ENCODE measurements at places on chromosomes 2 and 18.

DNA sequence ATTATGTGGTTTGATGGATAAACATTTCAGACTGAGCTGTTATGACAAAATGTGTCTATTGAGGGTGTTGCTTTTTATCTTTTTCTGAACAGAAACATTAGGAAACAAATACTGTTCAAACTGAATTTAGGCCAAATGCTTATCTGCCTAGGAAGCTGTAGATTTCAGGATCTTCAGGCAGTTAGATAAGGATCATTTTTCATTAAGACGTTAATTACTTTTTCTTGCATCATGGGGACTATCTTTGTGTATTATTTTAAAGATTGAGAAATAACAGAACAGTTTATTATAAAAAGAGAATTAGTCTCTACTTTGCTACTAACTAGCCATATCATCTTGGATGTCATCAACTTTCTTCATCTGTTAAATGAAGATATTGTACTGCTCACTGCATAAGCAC is 107.5 kb downstream of the TTC27 start:
- no peak for DNase-seq

- no peak for DNase-seq
These were observed 73.0 kb downstream of the FARSB start for GRCh38 chr2:222582928-222583327.

DNA sequence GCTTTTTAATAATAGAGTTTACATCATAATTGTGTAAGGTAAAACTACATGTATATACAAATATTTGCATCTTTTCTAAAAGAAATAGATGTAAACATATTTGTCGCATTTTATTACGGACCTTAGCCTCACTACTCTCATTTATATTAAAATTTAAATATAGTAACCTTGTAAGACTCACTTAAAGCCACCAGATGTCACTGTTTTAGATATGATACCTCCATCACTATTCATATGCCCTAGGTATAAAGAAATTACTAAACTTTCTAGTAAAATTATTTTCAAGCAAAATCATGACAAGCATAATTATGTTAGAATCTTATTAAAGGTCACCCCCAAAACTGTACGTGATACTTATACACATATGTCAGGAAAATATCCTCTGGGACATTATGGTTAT is 674.3 kb upstream of the REG3G start:
- DNase-seq = no peak

DNA sequence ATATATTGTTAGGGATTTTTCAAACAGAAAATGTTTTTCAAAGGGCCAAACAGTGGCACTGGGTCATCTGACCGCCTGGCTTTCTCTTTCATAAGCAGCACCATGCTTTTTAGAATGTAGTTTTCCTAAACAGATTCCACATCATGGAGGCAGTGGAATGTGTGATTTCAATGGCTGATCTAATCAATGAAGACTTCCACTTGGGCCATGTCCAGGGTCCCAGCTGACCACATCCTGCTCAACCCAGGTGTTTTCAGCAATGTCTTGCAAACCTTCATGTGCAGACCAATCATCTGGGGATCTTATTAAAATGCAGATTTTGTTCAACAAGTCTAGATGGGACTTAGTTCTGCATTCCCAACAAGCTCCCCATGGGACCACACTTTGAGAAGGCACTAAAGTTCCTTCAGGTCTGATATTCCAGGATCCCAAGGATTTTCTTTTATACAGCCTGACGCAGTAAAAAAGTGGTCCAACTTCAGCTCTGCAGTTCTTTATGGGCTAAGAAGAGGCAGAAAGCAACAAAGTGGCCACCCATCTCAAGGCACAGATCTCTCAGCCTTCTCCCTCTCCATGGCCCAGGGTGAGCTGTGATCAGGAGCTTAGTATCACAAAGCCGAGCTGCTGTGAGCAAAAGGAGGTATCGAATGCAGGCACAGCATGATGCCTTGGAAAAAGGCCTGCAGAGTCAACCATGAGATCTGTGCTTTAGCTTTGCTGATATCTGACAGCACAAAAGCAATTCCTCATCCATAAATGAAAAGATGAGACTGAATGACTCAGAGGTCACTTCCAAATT is 3.7 kb downstream of the ALKAL2 start:
- DNase-seq = no peak

- DNase-seq = no peak
These were observed 215.9 kb downstream of the SP3 start for GRCh38 chr2:173749315-173749714.

DNA sequence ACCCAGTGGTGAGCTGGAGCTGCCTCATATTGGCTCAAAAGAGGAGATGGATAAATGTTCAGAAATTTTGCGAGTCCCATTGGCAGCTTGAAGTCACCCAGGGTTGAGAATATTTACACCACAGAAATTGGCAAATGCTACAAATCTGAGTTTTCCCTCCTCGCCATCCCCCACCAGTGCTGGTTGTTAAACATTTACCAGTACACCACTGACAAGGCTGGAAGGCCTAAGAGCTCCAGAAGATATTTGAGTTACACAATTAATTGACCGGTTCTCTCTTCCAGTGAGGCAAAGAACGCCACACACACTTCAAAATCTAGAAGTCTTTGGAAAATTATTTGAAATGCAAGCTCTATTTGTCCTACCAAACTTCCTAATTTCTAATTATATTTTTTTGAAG is 47.5 kb upstream of the ATIC start:
- no peak for DNase-seq

DNA sequence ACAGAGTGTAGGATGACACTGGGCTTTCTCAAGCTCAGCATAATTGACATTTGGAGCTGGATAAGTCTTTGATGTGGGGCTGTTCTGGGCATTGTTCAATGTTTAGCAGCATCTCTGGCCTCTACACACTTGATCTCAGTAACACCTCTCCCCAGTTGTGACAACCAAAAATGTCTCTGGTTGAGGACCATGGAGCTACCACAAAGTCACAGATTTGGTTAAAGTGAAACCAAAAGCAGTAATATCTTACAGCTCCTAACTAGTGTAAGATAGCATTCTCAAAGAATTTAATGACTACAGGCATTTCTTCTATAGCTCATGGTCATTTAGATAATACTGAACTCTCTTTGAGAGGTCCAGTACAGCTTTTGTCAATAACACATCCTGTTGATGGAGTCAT is 23.4 kb upstream of the PAX3 start:
- DNase-seq = no peak

DNA sequence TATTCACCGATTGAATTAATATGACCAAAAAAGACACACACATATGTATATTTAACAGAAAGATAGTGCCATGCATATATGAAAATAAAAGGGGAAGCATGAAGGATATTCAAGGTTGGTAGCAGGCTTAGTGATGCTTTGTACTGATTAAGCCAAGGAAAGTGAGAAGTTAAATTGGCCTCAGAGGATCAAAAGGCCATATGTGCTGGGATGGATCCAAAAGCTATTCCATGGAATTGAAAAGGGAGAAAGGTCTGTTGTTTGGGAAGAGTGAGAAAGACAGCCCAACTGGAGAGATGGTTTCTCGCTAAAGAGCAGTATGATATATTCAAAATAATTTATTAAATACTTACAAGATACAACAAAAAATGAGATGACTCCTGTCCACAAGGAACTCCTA is 65.9 kb downstream of the INSIG2 start:
- DNase-seq = no peak

- DNase-seq = no peak
These were observed 153.5 kb downstream of the SLC39A10 start for GRCh38 chr2:195810340-195811098.

GRCh38 chr2:162365392-162365791 is 21.5 kb downstream of the GCA start:
- no peak for DNase-seq

GRCh38 chr2:28751956-28752630 is 463 bp downstream of the PPP1CB start:
- no peak for DNase-seq

GRCh38 chr2:15049096-15049993 is 416.8 kb downstream of the LRATD1 start:
- DNase-seq = no peak

DNA sequence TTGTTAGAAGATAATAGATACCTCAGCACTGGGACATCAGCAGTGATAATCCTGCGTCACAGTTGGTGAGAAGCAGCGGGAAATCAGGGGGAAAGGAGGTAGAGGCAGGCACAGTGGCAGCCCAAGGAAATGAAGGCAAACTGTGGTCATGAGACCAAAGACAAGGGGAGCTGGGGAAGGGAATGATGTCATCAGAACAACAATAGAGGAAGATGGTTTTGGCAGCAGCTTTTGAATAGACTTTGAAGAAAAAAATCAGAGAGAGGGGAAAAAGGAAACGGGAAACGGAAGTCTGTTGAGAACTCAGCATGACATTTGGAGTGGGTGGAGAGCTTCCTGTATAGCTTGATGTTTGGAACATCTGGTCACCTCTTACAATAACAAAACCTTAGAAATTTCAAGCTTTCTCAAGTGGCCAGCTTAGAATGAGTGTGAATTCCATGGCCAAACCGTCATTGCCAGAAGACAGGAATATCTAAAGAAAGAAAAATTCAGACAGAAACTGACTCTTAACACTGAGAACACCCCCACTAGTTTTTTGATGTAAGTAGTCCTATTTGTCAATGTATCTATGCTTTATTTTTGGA is 18.4 kb upstream of the YES1 start:
- DNase-seq = no peak

DNA sequence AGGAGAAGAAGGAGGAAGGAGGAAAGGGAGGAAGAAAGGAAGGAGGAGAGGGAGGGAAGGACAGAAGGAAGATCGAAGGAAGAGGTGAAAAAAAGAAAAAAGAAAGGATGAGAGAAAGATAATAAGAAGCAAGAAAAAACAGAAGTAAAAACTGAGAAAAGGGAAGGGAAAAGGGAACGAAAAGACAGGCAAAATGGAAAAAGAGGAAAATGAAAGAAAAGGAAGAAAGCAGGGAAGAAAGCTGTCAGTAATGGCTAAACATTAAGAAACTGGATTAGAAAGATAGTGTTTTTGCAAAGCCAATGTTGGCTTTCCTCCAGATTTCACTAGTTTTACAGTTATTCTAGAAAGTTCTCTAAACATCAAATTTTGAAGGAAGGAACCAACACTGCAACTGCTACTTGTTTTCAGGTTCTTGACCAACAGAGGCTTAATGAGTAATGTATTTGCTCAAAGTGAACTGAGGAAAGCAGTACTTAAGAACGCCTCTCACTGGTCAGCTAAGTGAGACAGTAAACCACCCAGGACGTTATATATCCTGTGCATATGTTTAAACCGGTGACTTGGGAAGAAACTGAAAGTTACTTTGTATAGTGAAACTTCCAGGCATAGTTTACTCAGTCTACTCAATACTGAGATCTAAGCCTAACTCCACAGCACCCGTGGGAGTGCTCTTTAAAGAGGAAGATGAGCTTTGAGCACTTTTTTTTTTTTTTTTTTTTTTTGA is 286.2 kb upstream of the TRIB2 start:
- DNase-seq = no peak

GRCh38 chr18:55833543-55833942 is 245.6 kb upstream of the TCF4 start:
- DNase-seq = no peak

DNA sequence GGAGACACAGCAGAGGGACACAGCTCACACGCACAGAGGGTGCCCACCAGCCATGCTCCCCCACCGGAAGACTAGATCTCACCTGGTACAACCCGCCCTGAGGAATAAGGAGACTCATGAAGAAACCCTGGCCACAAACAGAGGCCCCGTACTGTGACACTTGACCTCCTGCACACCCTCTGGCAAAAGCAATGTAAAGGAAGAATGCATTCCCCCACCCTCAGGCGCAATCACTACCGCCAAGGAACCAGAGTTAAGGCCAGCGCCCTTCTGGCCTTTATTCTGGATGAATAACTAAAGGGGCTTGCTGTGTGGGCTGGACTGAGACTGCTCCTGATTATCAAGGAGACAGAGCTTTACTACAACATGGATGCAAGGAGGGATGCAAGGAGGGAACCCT is 509.2 kb upstream of the SPHKAP start:
- no peak for DNase-seq
